ENCODE measurements at places on chromosomes 2 and 18.

DNA sequence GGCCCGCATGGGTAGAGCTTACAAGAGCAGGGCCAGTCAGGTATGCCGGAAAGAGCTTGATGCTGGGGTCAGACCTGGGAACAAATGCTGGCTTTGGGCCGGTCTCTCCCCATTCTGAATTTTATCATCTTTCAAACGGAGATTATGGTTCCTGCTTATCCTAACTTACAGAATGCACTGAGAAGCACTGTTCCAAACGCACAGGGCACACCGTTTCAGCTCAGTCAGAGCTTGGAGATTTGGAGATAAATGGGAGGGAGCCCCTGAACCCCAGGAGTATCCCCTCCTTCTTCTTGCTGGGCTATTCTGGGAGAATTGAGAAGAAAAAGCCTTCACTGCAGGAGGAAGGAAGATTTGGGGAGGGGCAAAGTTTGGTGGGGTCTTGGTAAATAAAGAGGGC lies 169.4 kb downstream of the DDX1 start:
- DNase-seq: no peak

DNA sequence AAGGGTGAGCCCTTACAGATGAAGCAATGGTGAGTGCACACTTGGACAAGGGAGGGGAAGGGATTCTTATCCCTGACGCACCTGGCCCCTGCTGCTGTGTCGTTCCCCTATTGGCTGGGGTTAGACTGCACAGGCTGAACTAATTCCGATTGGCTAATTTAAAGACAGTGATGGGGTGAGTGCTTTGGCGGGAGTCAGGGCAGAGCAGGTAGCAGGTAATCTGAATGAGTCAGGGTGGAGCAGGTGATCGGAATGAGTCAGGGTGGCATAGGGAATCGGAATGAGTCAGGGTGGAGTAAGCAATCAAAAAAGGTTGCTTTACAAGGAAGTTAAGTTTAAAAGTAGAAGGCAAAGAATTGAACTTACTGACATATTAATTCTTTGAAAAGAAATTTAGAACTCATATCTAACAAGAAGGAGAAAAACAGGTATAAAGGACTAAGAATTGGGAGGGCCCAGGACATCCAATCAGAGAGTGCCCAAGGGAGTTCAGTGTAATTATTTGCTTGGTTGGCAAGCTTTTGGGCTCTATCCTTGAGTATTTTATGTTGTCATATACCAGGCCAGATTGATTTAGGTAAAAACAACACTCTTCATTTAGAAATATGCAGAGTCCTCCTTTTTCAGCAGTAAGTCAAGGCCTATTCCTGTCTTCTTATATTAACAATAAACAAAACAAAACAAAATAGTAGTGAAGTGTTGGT lies 52.3 kb upstream of the RALBP1 start:
- no peak for DNase-seq

- DNase-seq: no peak
These were observed 17.1 kb downstream of the RAMP1 start for GRCh38 chr2:237876532-237876931.

GRCh38 chr2:126715111-126715510 lies 59.2 kb downstream of the GYPC start:
- no peak for DNase-seq

- no peak for DNase-seq
These were observed 111.8 kb upstream of the DCC start for GRCh38 chr18:52228166-52228565.

- DNase-seq: no peak
These were observed 8.9 kb upstream of the SESTD1 start for GRCh38 chr2:179273461-179273962.

- DNase-seq: no peak
These were observed 1.5 kb upstream of the SPTBN1 start for GRCh38 chr2:54454548-54455130.

GRCh38 chr18:57301573-57302559 lies 50.5 kb upstream of the ST8SIA3 start:
- DNase-seq: no peak

- DNase-seq: no peak
These were observed 6.5 kb downstream of the PIAS2 start for GRCh38 chr18:46910856-46911255.

GRCh38 chr2:36528766-36529392 lies 69.1 kb downstream of the FEZ2 start:
- DNase-seq: no peak

GRCh38 chr2:222709191-222709891 lies 37.9 kb downstream of the MOGAT1 start:
- DNase-seq: no peak

DNA sequence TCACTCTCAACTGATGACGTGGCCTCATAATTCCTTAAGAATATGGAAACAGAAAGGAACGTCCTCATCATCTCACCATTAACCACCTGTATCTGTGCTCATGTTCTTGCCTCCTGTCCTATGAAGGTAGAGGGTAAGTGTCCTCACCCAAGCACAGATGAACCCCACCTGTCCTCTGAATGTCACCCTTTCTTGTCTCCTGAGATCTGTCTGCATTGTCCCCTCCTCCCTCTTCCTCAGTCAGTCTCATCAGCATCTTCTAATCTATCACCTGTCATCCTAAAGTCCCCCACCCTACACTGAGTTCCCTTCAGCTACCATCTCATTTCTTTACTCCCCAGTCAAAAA lies 39.4 kb upstream of the LPIN2 start:
- no peak for DNase-seq

DNA sequence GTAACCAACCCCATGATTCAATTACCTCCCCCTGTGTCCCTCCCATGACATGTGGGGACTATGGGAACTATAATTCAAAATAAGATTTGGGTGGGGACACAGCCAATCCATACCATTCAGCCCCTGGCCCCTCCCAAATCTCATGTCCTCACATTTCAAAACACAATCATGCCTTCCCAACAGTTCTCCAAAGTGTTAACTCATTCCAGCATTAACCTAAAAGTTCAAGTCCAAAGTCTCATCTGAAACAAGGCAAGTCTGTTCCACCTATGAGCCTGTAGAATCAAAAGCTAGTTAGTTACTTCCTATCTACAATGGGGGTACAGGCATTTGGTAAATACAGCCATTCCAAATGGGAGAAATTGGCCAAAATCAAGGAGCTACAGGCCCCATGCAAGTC lies 32.0 kb upstream of the CCDC141 start:
- no peak for DNase-seq

DNA sequence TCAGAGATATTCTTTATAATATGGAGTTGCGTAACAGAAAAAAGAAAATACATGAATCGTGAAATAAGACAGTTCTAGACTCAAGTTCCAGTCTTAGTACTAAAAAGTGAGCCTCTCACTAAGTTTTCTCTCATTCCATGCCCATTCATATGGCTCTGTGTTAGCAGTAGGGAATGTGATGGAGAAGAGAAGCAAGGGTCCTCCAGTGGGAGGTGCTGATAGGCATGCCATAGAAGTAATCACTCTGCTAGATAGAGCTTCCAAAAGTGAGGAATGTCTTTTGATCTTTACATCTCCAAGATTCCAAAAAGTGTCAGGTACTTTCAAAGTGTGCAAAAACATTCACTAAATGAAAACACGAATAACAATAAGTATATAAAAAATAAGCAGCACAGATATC lies 678.4 kb downstream of the DCDC2C start:
- no peak for DNase-seq

DNA sequence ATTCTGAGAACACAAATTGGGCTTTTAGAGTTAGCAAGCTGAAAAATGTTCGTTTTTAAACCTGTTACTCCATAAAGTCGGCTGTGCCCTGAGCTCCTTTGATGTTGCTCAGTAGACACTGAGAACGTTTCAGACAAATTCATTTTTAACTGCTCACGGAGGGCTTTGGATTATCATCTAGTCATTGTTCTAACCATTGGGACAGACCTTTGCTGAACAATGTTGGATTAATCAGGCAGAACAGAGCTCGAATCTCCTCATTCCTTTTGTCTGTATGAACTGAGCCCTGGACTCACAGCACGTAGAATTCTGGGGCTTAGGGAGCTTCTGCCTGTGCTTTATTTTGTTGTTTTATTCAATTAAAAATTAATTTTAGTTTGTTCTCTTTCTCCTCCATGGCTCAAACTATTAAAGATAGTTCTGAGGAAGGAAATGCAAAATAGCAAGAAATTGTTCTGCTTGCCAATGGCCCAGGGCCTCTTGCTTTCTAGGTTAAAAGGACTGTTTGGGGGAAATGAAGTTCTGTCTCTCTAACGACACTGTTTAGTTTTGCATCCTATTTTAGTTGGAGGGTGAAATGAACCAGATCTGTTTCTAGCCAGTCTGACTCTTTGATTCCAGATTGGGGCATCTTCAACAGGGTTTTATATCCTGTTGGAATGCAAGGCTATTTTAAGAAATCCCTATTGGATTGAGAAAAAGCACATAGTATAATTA lies 114.7 kb upstream of the CXCR4 start:
- no peak for DNase-seq

GRCh38 chr2:223922308-223922707 lies 22.8 kb downstream of the WDFY1 start:
- no peak for DNase-seq

- no peak for DNase-seq
These were observed 1480.0 kb downstream of the LRP1B start for GRCh38 chr2:140650825-140651224.

GRCh38 chr2:30287857-30288513 lies 56.7 kb downstream of the LBH start:
- DNase-seq: no peak

DNA sequence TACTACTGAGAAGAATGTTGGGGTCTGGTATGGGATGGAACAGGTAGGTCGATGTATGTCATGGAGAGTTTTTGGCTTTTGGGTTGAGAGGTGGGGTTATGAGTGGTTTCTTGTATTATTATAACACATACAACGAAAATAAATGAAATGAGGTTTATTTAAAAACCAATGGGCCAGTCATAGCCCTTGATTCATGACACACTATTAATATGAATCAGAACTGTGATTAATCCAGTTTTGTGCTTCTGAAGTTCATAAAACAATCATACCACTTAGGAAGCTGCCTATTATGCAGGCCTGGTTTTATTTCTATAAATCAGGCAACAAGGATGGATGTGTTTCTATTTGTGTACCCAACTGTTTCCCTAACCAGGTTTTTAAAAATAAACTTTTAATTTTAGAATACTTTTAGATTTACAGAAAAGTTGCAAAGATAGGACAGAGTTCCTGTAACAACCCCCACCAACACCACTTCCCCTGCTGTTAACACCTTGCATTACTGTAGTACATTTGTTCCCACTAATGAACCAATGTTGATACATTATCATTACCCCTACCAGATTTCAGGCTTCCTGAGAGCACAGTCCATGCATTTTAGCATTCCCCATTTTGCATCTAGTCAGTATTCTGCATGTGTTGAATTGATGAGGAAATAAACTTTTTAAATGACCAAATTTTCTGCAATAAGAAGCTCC lies 37.5 kb upstream of the NCOA1 start:
- no peak for DNase-seq

- DNase-seq: no peak
These were observed 37.5 kb downstream of the SLC4A3 start for GRCh38 chr2:219664944-219665343.

GRCh38 chr18:49094979-49095632 lies 144.3 kb upstream of the SMAD7 start:
- no peak for DNase-seq

- no peak for DNase-seq
These were observed 395.4 kb upstream of the ATP5MC3 start for GRCh38 chr2:175576875-175577274.

- DNase-seq: no peak
These were observed 748 bp upstream of the ZNF804A start for GRCh38 chr2:184597571-184597991.

DNA sequence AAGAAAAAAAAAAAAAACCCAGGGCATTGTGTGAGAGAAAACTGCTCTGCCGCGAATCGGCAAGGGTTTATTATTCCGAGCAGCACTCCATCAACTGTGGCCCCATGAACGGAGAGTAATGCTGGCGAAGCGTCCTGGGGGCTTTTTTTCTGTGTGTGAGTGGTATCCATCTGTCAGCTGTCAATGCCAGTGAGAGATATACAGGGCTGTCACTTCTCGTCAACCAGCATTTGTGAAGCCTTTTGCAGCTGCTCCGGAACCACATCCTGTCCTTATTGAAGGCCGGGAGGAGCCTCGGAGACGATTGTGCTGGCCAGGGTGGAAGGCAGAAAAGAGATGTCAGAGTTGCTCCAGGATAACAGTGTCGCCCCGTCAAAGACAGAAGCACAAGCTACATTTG lies 356.9 kb upstream of the SMIM21 start:
- no peak for DNase-seq

- DNase-seq: no peak
These were observed 21.7 kb upstream of the UGP2 start for GRCh38 chr2:63819765-63820717.

DNA sequence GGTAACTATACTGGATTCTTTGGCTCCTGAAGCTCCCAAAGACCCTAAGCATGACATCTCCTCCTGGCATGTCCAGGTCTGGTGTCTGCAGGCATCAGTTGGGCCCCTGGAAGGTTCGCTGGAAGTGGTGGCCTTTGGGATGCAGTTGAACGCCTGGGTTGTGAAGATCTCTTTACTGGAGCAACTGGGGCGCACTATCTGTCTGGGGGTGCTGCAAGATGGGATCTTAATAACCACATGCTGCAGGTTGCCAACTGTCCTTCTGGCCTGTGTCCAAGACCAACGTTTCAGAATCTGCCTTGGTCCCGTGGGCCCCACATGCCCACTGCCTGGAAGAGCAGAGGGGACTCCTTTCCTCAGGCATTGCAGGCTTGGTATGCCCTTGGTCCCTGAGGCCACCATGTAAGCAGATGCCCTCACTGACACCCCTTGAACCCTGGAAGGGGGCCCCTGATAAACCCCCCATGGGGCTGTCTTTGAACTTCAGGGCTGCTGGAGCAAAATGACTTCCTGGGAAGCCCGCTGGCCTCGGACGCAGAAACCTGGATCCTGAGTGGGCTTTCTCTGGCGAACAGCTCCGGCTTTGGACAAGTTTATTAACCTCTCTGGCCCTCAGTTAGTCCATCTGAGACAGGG lies 101.9 kb downstream of the TWIST2 start:
- no peak for DNase-seq

- no peak for DNase-seq
These were observed 102.6 kb downstream of the VSNL1 start for GRCh38 chr2:17643031-17643615.

GRCh38 chr2:105645031-105645937 lies 99.4 kb upstream of the NCK2 start:
- DNase-seq: no peak

GRCh38 chr2:25411281-25411680 lies 69.6 kb upstream of the DNMT3A start:
- DNase-seq: no peak

GRCh38 chr2:128984081-128984480 lies 665.4 kb upstream of the HS6ST1 start:
- no peak for DNase-seq

- no peak for DNase-seq
These were observed 160.7 kb downstream of the DTNB start for GRCh38 chr2:25512707-25513106.

- DNase-seq: no peak
These were observed 877.6 kb downstream of the SLC4A3 start for GRCh38 chr2:220504938-220505503.

- DNase-seq: no peak
These were observed 152.9 kb downstream of the DYSF start for GRCh38 chr2:71606244-71606643.

Data from stimulated activated CD8-positive, alpha-beta memory T cell treated with anti-CD3 and anti-CD28 coated beads, Interleukin-4, amount 100 ng/mL, for 1 hour (primary cell).